ENCODE measurements at places on chromosomes 1 and 21.

GRCh38 chr1:45452503-45452902 lies 38.5 kb downstream of the TESK2 start:
- DNase-seq = no peak

DNA sequence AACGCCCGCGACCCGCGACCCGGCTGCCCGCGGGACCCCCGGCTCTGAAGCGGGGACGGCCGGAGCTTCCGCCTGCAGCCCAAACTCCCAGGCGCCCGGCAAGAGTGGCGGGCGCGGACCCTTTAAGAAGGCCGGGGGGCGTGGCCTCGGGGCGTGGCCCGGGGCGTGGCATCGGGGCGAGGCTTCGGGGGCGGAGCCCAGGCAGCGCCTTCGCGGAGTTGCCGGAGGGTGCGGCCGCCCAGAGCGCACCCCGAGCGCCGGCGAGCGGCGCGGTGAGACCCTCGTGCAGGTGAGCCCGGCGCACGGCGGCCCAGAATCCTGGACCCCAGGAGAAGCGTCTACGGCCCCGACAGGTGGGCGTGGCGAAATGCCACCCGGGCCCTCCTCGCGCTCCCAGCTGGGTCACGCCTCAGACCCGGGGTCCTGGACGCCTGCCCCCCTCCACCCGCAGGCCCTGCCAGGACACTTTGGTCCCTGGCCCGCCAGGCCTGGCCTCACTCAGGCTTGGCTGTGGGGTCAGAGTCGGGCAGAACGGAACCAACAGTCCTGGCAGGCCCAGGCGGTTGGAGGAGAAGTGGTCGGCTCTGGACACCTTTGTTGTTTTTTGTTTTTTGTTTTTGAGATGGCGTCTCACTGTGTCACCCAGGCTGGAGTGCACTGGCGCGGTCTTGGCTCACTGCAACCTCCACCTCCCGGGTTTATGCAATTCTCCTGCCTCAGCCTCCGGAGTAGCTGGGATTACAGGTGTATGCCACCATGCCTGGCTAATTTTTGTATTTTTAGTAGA lies 14.4 kb downstream of the RNF223 start:
- DNase-seq = peak; percentile 66

DNA sequence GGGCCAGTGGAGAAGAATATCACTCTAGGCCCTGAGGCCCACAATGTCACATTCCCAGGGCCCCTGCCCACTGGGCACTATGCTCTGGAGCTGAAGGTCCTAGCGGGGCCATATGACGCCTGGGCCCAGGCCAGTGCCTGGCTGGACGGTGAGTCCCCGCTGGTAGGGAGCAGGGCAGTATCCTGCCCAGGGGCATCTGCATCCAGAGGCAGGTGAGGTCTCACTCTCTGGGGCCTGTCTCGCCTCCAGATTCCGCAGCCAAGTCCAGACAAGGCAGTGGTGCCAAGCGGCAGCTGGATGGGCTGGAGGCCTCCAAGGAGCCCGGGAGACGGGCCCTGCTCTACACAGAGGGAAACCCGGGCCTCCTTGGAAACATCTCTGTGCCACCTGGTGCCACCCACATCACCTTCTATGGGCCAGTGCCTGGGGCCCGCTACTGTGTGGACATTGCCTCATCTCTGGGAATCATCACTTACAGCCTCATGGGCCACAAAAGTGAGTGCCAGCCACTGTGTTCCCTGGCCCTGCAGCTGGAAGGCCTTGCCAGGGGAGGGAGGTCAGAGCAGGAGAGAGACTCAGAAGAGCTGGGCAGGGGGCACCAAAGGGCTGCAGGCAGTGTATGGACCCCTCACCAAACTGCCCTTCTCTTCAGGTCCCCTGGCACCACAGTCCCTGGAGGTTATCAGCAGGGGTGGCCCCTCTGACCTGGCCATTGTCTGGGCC lies 11.1 kb upstream of the PTPN7 start:
- DNase-seq = no peak

DNA sequence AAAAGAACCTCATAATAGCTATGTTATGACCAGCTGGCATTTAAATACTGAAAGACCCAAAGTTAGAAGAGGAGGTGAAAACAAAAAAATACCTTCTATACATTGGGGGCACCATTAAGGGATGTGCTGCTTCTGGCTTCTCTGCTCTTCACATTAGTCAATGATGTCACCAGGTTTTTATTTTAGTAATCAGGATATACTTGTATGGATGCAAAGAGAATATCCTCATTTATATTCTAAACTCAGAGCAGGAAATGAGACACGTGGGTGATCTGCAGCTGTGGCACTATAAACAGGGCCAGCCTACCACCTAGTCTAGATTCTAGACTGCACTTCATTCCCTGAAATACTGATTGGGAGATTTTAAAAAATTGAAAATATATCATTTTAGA lies 51.2 kb downstream of the WLS start:
- DNase-seq = no peak

GRCh38 chr1:110639724-110640386 lies 33.7 kb upstream of the KCNA2 start:
- DNase-seq = no peak

DNA sequence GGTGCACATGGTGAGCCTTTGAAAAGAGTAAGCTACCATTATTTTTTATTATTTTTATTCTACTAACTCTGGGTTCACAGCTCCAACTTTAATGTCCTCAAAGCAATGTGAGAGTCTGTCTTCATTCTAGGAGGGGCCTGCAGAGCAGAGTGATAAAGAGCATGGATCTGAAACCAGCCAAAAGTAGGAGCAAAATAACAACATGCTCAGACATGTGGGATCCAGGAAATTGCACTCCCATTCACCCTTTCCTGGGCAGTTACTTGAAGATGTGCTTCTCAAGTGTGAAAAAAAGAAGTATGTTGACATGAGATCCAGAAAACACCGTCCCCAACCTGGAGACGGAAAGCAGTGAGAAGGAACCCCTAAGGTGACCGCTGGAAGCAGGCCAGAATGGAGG lies 8.7 kb upstream of the LIN28A start:
- no peak for DNase-seq
